ENCODE measurements at places on chromosomes 6 and 20. TPM values are rescaled to one million over a fixed set of nuclear protein-coding genes. Genes with fewer than 3 reads are reported as not detected.

- peaks cover 2% of the 10 kb centered on the region for H3K4me1 ChIP-seq
- peak; percentile 95 for DNase-seq
- H3K27ac ChIP-seq = no peak overlapping the region
- H3K27me3 ChIP-seq = no peaks in the 10 kb centered on the region
- H3K4me3 ChIP-seq = no peak overlapping the region
These were observed 54.8 kb upstream of the SPDEF start for GRCh38 chr6:34610819-34611477.

DNA sequence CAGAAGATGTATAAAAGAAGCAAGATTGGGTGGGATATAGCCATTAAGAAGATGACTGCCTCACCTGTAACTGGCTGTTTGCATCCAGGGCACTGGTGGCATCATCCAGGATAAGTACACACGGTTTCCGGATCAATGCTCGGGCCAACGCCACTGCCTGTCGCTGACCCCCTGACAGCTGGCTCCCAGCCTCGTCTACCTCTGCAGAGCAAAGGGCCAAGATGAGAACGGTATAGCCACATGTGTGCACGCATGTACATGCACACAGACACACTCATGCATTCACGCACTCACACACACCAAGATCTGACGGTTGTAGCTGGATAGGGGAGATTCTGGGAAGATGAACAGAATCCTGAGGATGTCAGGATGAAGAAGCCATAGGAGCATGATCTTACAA lies 3.2 kb upstream of the PSMB8 start:
- H3K4me3 ChIP-seq = no peak overlapping the region
- H3K36me3 ChIP-seq = peaks cover 34% of the 10 kb centered on the region
- H3K4me1 ChIP-seq = peaks cover 2% of the 10 kb centered on the region
- no peaks in the 10 kb centered on the region for H3K27me3 ChIP-seq
- no peak overlapping the region for H3K27ac ChIP-seq

The LHFPL5 gene
- not detected for total RNA-seq

The PIGU gene
- 16.1 TPM for total RNA-seq

DNA sequence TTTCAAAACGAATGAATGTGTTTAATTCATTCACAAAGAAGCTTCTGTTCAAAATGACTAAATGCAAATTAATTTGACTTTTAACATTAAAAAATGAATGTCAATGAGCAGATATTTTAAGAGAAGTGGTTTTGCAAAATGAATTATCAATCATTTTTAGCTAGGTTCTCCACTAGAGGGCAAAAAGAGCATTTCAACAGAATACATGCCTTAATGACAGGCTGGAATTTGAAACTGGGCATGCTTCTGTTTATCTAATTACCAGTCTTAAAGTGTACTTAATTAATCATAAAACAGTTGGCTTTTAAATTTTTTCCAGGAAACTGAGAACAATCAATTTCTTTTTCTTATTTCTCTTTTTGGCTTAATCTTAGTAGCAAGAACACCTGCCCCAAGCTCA lies 63.8 kb upstream of the TINAG start:
- no peak overlapping the region for H3K4me3 ChIP-seq
- peak; percentile 24 for DNase-seq
- H3K27ac ChIP-seq = no peak overlapping the region
- no peaks in the 10 kb centered on the region for H3K4me1 ChIP-seq

DNA sequence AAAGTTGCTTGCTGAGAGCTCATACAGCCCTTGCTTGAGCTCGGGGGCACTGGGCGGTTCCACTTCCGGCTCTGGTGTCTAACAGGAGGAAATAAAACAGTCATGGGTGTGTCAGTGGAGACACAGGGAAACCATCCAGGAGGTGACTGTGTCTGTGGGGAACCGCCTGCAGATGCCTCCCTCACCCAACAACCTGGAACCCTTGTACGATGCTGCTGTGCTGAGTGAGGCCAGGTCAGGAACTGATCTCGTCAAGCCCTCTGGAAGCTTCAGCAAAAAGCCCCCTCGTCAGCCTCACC lies 15.5 kb downstream of the TXNDC5 start:
- no peaks in the 10 kb centered on the region for H3K4me1 ChIP-seq
- no peak for DNase-seq
- H3K4me3 ChIP-seq = no peak overlapping the region
- H3K27ac ChIP-seq = no peak overlapping the region

DNA sequence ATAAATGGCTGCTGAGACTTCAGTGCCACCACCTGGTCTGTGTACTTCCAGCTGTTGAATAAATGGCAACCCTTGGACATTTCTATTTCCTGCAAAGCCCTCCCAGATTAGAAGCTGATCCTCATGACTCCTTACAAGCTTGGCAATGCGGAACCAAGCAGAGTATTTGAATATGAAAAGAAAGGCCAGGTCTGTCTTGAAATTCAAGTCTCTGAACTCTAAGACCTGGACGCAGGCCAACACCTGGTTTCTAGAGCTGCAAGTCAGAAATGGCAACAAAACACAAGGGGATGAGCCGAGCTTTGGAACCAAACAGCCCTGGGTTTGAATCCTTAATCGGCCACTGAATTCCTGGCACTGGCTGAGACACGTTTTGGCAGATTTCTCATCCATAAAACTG lies 353.4 kb downstream of the PTPRT start:
- no peaks in the 10 kb centered on the region for H3K27me3 ChIP-seq
- no peak overlapping the region for H3K27ac ChIP-seq
- no peaks in the 10 kb centered on the region for H3K4me1 ChIP-seq
- DNase-seq = no peak

The RAD21L1 gene
- total RNA-seq = under 0.01 TPM

DNA sequence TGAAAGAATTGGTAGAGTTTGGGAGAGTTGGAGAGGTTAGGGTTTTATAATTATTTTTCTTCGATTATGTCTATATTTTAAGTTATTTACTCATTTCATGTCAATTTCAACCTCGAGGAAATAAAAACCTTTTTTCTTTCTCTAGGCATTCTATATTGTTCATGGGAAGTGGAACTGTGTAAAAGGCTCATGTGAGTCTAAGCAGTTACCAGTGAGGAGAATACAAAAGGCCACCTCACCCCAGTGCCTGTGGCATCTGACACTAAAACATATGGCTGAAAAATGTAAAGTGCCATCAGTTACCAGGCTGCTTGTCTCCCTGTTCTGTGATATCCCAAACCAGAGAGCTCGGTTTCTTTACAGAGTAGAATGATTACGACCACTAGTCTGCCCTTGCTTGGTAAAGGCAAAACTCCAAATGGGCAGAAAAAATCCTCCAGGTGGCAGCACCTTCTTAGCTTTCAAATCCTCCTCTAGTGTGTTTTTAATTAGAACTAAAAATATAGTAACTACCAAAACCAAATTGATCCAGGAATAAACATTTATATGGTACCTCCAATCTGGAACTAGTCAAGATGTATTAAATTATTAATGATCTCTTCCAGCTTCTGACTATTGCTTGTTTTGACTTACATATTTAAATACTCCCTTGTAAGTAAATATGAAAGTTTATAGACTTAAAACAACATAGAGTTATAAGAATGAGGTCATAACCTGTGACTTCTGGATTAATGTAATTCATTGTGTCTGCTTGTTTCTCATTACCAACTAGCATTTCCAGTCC lies 122.6 kb upstream of the MCHR2 start:
- peak; percentile 76 for DNase-seq
- H3K27me3 ChIP-seq = peaks cover 47% of the 10 kb centered on the region
- H3K4me3 ChIP-seq = no peak overlapping the region
- H3K27ac ChIP-seq = no peak overlapping the region
- no peaks in the 10 kb centered on the region for H3K36me3 ChIP-seq

The MOG gene
- total RNA-seq = not detected

- H3K4me3 ChIP-seq = no peak overlapping the region
- H3K27me3 ChIP-seq = peaks cover 9% of the 10 kb centered on the region
- no peaks in the 10 kb centered on the region for H3K36me3 ChIP-seq
These were observed 19.0 kb downstream of the CTCFL start for GRCh38 chr20:57505979-57506378.

DNA sequence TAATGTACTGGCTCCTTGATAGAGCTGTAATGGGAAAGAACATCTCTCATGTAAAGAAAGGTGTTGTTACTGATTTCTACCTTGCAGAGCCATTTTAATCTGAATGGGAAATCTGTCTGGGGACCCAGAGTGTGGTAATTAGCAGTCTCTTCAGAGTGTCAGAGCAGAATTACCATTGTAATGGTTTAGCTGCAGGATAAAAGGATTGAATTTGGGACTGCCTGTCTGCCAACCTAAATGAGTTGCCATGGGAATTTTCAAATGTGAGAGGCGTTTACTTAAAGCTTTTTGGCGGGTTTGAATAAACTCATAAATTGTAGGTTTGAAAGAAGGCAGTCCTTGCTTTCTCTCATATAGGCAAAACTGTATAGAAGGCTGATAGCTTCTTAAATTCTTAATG lies 128.8 kb downstream of the QKI start:
- no peak for DNase-seq
- H3K27me3 ChIP-seq = no peaks in the 10 kb centered on the region
- H3K36me3 ChIP-seq = peaks cover 2% of the 10 kb centered on the region
- H3K4me1 ChIP-seq = no peaks in the 10 kb centered on the region
- H3K27ac ChIP-seq = no peak overlapping the region

The PTCRA gene
- not detected for total RNA-seq

The LAMA5 gene
- 0.90 TPM for total RNA-seq

- no peaks in the 10 kb centered on the region for H3K36me3 ChIP-seq
- H3K4me3 ChIP-seq = no peak overlapping the region
- no peak overlapping the region for H3K27ac ChIP-seq
- DNase-seq = no peak
- H3K27me3 ChIP-seq = peaks cover 12% of the 10 kb centered on the region
These were observed 119.1 kb downstream of the PRND start for GRCh38 chr20:4840801-4841200.

The TFAP2D gene
- total RNA-seq = not detected

- peaks cover 18% of the 10 kb centered on the region for H3K27me3 ChIP-seq
- no peak overlapping the region for H3K27ac ChIP-seq
- no peaks in the 10 kb centered on the region for H3K36me3 ChIP-seq
- DNase-seq = no peak
These were observed 215.7 kb upstream of the CST7 start for GRCh38 chr20:24733416-24733815.

The TAAR2 gene
- not detected for total RNA-seq

The NOL4L gene
- total RNA-seq = 4.7 TPM

The TRERF1 gene
- total RNA-seq = 6.7 TPM

The ADGRG6 gene
- 22.5 TPM for total RNA-seq

- H3K36me3 ChIP-seq = no peaks in the 10 kb centered on the region
- peak overlapping the region; percentile 41 for H3K27ac ChIP-seq
- peak overlapping the region; percentile 45 for H3K4me3 ChIP-seq
- DNase-seq = peak; percentile 26
- peaks cover 12% of the 10 kb centered on the region for H3K27me3 ChIP-seq
These were observed 86.8 kb downstream of the ZFP64 start for GRCh38 chr20:52104546-52105441.

DNA sequence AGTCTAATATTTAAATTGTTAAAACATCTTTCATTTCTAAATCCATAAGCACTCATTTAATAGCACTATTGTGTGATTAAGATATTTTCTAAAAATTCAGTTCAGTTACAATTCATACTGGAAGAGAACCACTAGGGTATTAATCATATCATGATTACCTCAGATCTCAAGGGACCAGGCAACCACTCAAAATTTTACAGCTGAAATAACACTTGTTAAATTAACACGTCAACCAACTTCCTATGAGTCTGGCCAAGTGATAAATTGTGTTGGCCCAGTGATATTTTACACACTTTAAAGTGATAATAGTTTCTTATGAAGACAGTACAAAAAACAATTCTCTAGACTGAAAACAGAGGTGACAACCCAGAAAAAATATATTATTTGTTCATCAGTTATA lies 869.0 kb upstream of the ADGRB3 start:
- H3K27ac ChIP-seq = no peak overlapping the region
- H3K4me1 ChIP-seq = no peaks in the 10 kb centered on the region
- H3K27me3 ChIP-seq = no peaks in the 10 kb centered on the region
- H3K36me3 ChIP-seq = no peaks in the 10 kb centered on the region
- DNase-seq = no peak
